ENCODE measurements at places on chromosomes 2 and 18.
A peak's percentile ranks its signal among the peaks of the same experiment; 100 is the strongest.

GRCh38 chr2:50558182-50558581, 473.8 kb downstream of the NRXN1 start:
- no peak for DNase-seq

GRCh38 chr2:98454500-98455235, 10.0 kb downstream of the INPP4A start:
- DNase-seq, result peak; percentile 22

- DNase-seq, result no peak
Observed at GRCh38 chr18:7572822-7573221, 5.7 kb downstream of the PTPRM start.

DNA sequence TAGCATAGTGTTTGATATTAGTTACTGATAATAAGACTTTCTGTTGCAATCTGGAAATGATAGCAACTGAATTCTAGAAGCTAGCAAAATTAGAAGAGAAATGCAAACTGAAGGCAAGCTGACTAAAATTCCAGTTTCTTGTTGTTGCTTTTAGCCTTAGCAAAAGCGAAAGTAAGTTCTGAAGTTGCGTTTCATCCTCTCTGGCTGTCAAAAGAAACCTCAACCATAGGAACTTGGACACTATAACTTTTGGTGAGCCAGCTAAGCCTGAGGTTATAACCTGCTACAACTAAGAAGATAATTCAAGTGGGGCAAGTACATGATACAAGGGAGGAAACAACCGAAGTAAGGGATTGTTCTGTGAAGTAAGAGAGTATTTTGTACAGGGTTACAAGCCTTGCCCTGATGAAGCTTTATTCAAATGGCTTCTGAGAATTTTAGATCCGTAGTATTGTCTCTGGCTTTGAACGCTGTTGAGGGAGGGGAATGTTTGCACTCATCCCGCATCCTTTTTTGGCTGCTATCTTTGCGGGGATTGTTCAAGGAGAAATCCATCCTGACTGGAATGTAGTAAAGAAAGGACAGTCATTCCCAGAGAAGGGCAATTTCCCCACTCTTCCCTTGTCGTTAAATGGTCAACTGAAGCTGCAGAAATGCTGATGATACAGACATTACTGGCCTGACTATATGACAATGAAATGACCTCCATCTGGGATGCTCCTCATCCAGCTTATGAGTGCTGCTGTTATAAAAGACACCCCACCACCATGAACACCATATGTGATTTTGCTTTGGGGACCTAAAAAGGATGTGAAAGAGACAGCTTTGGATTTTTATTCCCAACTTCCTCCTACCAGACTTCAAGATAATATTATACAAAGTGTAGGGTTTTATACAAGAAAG, 7.0 kb upstream of the TMX3 start:
- DNase-seq, result peak; percentile 34
